Esophagus muscularis mucosa (tissue), 4 donors: ENCODE measurements at places on chromosomes 11 and 22.
A peak's percentile ranks its signal among the peaks of the same experiment; 100 is the strongest.

- DNase-seq = no peak
Observed at GRCh38 chr11:3942956-3943497, 87.6 kb downstream of the STIM1 start.

GRCh38 chr11:34250732-34251588, 106.8 kb downstream of the ABTB2 start:
- DNase-seq = no peak

GRCh38 chr22:40326905-40327735, 19.2 kb upstream of the ADSL start:
- no peak for DNase-seq

DNA sequence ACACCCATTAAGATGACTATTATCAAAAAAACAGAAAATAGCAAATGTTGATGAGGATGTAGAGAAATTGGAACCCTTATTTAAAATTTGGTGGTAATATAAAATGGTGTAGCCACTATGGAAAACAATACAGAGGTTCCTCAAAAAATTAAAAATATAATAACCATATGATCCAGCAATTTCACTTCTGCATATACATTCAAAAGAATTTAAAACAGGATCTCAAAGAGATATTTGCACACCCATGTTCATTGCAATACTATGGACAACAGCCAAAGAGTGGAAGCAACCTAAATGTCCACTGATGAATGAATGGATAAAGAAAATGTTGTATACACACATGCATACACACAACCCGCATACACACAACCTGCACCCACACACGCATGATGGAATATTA, 102.2 kb downstream of the FAM168A start:
- DNase-seq = no peak

DNA sequence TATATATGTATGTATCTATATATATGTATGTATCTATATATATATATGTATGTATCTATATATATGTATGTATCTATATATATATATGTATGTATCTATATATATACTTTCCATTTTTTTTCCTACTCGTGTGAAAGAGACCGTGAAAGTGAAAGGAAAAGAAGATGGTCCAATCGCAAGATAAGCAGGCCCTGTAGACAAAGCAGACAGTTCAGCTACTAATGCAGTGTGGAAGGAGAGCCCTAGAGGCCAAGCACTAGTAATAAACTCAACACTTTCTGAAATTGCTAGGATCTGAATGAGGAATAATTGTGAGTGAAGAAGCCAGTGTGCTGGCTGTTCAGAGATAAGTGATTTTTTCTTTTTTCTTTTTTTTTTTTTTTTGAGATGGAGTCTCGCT, 47.2 kb downstream of the MCHR1 start:
- DNase-seq = no peak

DNA sequence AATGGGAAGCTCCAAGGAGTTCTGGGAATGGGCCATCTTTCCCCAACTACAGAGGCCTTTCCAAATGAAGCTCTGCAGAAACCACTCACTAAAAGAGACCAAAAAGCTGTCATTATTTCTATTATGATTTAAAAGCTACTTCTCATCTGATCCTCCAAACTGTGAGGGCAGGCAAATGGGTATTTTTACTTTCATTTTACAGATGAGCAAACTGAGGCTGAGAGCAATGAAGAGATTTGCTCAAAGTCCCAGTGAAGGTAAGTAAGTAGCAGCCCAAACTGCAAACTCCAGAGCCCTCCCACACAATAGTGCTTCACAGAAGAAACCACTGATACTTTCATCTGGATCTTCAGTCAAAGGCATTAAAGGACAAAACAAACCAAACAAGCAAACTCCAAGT, 1.4 kb downstream of the RSPH14 start:
- no peak for DNase-seq

DNA sequence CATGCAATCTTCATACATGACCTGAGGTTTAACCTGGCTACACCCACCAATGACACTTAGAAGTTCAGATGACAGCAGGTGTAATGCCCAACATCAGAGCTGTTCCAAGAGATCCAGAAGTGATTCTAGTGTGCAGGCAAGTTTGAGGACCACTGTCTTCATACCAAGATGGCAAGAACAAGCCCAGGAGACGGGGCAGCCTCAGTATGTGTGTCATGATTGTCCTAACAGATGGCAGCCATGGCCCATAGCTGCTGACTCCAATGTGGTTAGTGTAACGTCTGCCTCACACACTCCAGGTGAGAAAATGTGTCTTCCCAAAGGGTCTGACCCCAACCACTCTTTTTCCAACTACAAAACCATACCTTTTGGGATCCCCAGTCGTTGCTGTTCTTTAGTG, 97.3 kb downstream of the ETS1 start:
- no peak for DNase-seq

DNA sequence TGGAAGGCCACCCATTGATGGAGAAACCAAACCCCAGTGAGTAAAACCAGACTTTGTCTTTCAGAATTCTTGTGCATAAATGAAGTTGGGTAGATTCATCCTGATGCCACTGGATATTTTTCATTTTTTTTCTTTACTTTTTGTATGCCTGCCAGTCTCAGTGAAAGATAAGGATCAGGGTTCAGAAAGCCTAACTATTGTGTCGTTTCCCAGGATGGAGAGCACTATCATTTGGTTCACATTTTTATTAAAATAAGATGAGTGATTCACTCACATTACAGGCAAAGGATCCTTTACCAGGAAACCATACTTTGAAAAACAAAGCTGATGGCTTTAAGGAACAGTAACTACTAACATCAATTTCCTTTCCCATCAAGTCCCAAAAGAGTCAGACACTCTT, 52.0 kb downstream of the ARFGAP2 start:
- DNase-seq = no peak

- no peak for DNase-seq
Observed at GRCh38 chr11:43982421-43982820, 40.0 kb downstream of the C11orf96 start.

DNA sequence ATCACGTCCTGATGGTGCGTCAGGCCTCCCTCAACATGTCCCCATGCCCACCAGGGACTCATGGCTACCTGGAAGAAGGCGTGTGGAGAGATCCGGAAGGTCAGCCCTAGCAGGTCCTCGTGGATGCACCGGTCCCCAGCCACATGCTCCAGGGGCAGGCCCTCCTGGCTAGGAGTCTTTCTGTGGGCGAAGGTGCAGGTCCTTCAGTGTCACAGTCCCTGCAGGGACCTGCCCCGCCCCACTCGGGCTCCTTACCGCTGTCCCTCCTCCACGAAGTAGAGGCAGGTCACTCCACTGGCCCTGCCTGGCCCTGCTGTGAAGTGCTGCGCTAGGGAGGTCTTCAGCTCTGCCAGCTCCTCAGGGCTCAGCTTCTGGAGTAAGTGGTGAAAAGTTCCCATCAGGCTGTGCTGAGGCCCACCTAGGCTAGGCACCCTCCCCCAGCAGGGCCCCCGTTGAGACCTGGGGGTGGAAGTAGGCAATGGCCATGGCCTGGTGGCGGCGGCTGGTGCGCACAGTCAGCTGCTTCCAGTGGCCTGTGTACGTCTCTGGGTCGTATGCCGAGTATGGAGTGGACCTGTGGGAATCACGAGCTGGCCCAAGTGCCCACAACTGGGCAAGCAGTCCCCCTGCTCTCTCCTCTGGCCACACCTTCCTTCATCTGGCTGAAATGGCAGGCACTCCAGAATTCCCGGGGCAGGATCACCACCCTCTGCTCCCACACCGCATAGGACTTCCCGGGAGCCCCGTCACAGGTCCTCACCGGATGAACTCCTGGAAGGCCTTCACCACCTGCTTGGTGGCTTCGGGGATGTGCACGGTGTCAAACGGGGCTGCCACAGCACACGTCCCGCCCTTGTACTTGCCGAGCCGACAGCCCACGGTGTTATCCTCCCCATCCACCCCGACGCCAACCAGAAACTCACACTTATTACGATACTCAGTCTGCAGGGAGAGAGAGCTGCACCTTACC, 1.1 kb upstream of the RANBP1 start:
- DNase-seq = no peak

DNA sequence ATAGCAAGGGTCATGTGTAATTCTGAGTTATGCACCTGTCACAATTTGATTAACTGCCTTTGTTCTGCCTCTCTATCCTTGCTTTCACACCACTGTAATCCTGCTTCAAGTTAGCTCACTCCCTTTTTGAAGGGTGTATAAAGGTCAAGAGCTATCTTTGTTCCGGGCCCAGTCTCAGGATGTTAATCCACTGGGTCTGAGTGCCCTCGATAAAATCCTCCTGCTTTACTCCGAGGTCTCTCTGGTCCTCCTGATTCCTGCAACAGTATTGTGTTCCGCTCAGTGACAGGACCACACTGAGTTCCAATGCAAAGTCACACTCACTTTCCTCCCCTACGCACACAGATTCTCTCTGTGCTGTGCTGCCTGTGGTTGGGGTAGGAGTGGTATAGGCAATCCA, 186.5 kb downstream of the DYNC2H1 start:
- DNase-seq = no peak

GRCh38 chr22:30344447-30345200, 12.1 kb downstream of the SF3A1 start:
- no peak for DNase-seq

DNA sequence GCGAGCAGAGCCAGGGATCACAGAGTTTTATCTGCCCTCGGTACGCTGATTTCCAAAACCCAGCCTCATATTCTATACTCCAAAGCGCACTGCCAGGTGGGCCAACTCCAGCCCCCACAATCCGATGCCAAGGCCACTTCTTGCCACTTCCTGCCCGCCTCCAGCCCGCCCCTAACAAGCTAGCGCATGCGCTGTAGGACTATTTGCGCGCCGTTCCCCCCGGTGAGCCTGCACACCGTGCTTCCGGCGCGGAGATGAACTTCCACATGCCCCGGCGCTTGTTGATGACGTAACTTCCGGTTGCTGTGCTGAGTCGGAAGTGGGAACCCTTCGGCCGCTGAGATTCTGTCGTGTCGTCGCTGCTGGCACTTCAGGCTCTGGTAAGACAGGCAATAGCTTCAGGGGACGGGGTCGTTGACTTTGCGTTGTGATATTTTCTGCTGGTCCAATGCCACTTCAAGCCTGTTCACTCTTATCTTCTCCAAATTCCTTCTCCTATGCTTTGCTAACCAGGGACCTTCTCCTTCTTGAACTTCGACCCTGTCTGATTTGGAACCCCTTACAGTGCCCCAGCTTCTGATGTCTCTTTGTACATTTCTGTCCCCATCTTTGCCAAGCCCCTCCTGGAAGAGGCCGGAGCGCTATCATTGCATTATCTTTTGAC, at the start of gene UBE4A:
Gene UBE4A (plus strand): TSS at position 306 of the 664 bp plus-strand sequence. CDS start 5,481 bp downstream, outside the sequence.
- peak; percentile 98 for DNase-seq

GRCh38 chr22:26251869-26252268, 82.6 kb downstream of the SEZ6L start:
- DNase-seq = no peak

DNA sequence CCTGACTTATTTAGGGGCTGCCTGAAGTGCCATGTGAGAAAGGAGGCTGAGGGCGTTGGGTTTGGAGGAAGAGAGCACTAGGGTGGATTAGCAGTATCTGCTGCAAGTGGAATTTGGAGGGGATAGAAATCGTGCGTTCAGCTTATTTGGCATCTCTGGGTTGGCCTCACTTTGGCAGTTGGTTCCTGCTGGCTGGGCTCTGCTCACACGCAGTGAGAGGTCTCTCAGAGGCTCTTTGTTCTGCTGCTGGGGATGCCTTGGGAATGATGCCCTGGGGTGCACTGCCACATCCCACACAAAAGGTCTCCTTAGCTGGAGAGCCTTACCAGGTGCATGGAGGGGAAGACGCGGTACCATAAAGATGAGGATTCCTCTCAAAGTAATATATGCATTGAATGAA, 17.7 kb upstream of the MICAL2 start:
- DNase-seq = no peak

GRCh38 chr22:48389916-48390315, 1437.8 kb downstream of the BRD1 start:
- peak; percentile 75 for DNase-seq

- no peak for DNase-seq
Observed at GRCh38 chr22:37248251-37248650, 4.2 kb upstream of the RAC2 start.

DNA sequence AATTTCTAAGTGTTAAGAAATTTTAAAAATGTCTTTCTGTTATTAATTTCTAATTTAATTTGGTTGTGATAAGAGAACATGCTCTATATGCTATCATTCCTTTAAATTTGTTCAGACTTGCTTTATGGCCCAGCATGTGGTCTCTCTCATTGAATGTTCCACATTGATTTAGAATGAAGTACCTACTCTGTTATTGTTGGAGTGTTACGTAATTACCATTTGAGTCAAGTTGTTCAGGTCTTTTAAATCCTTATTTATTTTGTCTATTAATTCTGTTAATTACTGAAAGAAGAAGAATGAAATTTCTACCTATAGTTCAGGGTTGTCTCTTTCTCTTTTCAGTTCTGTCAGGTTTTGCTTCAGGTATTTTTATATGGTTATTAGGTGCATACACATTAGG, 57.0 kb downstream of the PRMT3 start:
- no peak for DNase-seq

DNA sequence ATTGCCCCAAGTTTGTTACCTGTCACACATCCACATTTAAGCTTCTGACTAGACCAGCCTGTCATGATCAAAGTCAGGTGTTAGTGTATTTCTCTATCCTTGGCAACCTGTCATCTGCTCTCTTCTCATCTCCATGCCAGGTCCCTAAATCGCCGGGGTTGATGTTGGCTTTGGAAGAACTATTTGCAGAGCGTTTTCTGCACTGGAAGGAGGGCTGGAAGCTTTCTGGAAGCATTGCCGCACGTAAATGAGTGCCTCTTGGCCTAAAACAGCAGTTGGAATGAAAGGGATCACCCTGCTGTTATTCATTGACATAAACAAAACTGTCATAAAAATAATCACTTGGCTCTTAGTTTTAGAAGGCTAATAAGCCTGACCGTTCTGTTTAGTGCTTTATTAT, 1.4 kb downstream of the TTC12 start:
- DNase-seq = peak; percentile 57

- DNase-seq = no peak
Observed at GRCh38 chr11:94583213-94583865, 16.2 kb downstream of the PIWIL4 start.

DNA sequence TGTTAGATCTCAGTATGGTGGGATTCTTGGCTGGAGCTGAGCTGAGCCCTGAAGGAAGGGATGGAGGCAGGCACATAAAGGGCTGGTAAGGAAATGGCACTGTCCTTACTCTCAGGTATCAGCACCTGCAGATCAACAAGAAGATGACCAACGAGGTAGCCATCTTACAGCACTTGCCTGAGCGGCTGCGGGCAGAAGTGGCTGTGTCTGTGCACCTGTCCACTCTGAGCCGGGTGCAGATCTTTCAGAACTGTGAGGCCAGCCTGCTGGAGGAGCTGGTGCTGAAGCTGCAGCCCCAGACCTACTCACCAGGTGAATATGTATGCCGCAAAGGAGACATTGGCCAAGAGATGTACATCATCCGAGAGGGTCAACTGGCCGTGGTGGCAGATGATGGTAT, 2.4 kb downstream of the CNGA4 start:
- no peak for DNase-seq

- no peak for DNase-seq
Observed at GRCh38 chr11:62540804-62541701, 5.6 kb downstream of the AHNAK start.

DNA sequence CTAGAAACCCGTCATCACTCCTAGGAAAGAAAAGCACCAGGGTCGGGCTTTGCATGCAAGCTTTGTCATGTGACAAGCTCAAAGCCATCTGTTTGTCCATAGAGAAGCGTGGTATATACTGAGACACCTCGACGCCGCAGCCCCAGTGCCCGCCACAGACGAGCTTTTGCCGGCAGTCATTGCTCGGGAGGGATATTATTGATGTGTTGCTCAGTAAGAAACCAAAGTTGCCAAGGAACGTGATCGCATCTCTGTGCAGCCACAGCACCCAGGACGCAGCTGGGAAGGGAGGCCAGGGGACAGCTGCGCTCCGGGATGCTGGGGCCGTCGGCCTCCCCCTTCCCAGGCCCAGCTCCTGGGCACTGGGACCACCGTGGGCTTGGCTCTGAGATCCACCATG, 89.5 kb upstream of the KCNQ1OT1 start:
- DNase-seq = peak; percentile 29

GRCh38 chr11:40885250-40885954, 574.0 kb downstream of the LRRC4C start:
- no peak for DNase-seq
